ENCODE measurements at places on chromosomes 2 and 18.

- DNase-seq: no peak
Observed at GRCh38 chr2:124257120-124257519, 232.0 kb downstream of the CNTNAP5 start.

GRCh38 chr2:158921599-158922408 lies 46.6 kb upstream of the TANC1 start:
- DNase-seq: no peak

- no peak for DNase-seq
Observed at GRCh38 chr2:220744861-220745260, 827.2 kb downstream of the EPHA4 start.

GRCh38 chr18:45621061-45621511 lies 5.8 kb downstream of the SLC14A2 start:
- peak; percentile 59 for DNase-seq

DNA sequence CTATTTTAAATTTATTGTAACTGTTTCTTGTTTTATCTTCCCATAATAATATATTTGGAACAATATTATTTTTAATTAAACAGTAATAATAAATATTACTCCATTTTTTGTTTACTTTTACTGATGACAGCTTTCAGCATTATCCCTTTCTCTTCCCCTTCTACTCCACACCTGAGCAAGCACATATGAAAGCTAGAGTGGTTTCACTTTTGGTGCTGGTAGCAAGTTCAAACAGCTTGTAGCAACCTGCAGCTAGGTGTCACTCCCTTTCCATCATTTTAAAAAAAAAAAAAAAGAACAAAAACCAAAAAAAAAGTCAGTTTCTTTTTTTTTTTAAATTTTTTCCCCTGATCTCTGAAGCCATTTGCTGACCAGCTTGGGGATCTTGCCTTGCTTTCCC lies 801.8 kb downstream of the CCDC85A start:
- DNase-seq: peak; percentile 4

DNA sequence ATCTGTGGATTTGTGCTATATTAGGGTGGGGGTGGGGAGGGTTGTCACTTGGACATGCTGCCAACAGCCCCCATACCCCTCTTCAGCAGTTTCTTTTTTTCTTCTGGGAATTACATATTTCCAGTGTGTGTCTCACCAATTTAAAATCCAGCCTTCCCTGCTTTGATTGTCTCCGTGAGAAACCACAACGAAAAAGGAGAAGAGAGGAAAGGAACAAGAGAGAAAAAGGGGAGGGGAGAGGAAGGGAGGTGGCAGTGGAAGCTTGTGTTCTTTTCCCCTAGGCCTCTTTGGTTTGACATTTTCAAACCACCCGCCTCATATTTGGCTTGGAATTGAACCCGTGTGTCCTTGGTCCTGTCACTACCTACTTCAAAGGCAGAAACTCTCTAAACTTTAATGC lies 860 bp downstream of the CTNNA2 start:
- DNase-seq: no peak
